Left ventricle myocardium superior (tissue), 1 donor: ENCODE measurements at places on chromosomes 7 and 10. TPM values are rescaled to one million over a fixed set of nuclear protein-coding genes. Genes with fewer than 3 reads are reported as not detected.

The AKR1C8 gene
- 0.25 TPM for total RNA-seq

DNA sequence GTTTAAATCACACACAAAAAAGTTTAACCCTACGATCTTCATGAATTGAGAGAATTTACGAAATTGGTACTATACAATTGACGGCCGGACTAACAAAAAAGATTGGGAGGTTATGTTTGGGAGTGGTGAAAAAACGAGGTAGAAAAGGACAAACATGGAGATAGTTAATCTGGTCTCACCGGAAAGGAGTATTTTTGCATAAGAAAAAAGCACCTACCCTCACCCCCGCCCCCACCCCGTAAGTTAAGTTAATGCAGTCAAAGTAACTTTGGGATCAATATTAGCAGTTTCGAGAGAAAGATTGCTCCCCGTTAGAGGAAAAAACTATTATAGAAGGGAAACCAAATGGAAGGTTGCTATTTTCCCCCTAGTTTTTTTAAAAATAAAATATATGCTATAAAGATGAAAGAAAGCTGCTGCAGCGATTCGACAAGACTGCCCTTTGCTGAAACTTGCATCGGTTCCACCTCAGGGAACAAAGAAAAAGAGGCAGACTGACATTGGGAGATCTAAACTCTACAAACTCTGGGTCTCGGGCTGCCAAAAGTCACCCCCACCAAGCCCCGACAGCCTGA is 3.5 kb downstream of the SP8 start:
- no peak for DNase-seq

DNA sequence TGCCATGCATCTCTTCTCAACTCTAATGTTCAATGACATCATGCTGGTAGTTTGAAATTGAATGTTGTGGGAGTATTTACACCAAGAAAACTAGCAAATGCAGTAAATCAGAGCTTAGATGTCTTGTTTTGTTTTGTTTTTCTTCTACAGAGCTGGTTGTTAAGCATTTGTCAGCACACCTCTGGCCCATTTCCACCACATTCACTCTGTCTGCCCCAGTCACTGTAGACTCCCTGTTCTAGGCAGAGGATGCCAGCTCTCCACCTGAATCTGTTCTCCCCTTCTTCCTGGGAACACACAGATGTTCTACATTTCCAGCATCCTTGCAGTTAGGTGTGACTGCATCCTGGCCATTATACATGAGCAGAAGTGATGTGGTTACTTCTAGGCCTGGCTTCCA is 4.1 kb upstream of the ARHGAP22 start:
- DNase-seq, result no peak

DNA sequence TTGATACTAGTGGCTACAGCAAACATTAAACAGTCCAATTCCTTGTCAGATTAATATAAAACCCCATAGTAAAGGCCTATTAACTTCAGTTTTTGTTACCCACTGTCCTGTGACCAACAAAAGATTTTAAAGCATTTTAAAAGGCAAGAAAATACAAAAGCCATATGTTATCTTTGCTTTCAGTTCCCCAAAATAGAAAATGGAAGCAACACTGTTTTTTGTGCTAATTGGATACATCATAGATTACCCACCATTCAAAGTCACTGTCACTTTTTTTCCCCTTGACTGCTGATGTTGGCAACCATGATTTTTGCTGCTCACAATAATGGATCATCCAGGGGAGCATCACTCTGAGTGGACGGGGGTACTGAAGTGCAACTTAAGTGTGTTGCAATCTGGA is 52.4 kb upstream of the TMEM140 start:
- DNase-seq, result no peak

DNA sequence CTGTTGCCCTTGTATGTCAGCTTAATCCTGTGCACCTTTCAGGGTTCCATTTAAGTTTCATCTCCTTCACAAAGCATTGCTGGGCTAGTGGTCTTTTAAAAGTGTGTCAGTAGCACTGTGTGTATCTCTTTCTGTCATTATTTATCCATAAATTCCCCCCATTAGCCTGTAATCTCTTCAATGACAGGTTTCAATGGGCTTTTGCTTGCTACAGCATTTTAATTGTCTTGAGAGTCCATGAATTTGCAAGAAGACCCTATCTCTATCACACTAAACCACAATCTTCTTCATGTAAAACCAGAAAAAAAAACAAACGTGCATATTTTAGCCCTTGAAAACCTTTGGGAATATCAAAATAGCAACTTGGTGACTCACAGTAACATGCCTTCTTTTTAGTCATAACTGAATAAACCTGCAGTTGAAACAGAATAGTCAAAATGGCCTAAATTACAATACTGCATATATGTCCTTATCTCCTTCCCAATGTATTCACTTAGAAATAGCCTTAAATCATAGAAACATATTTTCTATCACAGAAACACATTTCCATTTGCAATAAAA is 118.6 kb downstream of the PON1 start:
- DNase-seq, result no peak
